GOT3 (cell line): ENCODE measurements at places on chromosomes 1 and 21.

DNA sequence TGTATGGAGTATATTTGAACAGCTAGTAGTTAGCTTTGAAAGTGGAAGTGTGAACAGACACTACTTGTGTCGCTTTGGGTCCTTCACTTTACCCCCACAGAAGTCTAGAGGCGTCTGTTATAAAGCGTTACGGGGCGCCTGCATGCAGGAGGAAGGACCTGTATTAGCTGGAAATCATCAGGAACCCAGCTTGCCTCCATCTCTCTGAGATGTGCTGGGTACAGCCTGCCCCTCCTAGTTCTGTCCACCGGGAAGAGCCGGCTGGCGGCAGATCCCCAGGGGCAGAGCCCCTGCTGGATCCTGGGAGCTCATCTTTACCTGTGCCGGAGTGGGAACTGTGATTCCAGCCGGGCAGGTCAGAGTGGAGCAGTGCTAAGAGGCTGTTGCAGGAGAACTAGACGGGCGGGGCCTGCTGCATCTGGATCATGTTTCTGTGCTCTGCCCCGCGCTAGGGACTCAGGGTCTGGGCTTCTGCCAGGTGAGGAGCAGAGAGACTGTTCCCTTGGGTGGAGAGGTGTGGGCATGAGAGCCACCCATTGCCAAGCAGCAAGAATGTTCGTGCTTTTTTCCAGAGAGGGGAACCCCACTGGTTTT lies 22.3 kb upstream of the SPSB1 start:
- DNase-seq, result no peak

GRCh38 chr21:29529139-29529538 lies 230.4 kb downstream of the BACH1 start:
- DNase-seq, result no peak

DNA sequence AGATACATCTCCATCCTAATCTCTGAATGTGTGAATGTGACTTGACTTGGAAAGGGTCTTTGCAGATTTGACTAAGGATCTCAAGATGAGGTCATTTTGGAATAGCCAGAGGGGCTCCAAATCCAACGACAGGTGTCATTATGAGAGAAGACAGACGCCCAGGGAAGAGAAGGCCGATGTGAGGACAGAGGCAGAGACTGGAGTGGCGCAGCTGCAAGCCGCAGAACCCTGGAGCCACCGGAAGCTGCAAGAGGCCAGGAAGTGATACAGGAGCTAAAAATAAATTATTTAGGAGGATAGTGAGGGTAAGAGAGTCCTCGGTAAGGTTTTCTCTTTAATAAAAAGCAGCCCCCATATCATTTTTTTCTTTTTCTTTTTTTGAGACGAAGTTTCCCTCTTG lies 9.7 kb upstream of the AADACL4 start:
- no peak for DNase-seq

DNA sequence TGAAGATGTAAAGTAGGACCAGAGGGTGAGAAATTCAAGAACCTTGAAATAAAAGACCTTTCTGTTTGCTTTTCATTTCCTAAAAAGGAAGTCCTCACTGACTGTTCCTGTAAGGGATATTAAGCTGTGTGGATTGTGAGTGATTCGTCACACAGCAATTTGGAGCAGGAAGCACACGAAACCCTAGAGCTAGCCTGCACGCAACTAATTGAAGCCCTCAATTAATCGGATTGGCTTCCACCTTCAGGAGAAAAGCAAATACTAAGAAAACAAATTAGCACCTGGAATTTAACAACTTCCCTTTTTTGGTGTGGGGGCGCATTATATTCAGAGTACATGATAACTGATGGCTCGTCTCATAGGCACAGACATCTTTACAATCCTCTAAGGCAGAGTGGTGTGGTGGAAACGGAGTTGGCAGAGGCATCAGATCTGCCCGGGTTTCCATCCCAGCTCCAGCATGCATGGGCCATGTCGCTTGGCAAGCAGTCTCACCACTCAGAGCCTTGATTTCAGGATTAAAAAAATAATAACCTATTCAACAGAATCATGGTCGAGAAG lies 95.2 kb downstream of the KCNJ15 start:
- no peak for DNase-seq

DNA sequence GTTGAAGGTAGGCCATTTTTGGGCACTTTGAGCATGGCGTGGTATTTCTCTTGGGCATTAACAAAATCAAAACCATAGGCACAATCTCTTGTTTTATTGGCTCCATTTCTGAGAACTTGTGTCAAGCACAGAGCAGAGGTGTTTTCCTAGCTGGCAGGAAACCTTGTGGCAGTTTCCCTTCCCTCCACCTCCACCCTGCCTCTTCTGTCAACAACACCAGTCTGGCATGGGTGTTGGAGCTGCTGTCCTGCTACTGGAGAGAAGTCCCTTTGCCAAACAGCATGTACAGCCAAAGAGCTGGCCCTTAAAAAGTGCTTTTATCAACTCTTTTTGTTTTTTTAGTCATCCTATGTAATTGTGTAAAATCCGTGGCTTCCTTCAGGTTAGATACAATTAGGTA lies 16.0 kb downstream of the ATP1A1 start:
- DNase-seq, result no peak

DNA sequence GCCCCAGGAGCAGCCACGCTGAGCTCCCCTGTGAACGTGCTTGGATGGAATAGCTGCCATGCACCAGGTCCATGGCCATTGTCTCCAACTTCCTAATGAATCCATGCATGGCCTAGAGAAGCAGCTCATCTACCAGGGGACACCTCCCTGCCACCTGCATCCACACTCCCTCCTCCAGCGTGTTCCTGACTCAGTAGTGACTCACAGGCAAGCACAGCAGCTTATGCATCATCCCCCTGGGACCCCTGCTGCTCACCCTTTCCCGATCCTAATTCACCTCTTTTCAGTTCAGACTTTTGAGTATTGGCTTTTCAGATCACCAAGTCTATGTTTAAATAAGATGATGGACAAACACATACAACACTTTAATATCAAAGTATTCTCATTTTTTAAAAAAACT lies 39.9 kb upstream of the TADA1 start:
- no peak for DNase-seq

GRCh38 chr1:235102993-235103411 lies 25.6 kb downstream of the TOMM20 start:
- DNase-seq, result no peak

DNA sequence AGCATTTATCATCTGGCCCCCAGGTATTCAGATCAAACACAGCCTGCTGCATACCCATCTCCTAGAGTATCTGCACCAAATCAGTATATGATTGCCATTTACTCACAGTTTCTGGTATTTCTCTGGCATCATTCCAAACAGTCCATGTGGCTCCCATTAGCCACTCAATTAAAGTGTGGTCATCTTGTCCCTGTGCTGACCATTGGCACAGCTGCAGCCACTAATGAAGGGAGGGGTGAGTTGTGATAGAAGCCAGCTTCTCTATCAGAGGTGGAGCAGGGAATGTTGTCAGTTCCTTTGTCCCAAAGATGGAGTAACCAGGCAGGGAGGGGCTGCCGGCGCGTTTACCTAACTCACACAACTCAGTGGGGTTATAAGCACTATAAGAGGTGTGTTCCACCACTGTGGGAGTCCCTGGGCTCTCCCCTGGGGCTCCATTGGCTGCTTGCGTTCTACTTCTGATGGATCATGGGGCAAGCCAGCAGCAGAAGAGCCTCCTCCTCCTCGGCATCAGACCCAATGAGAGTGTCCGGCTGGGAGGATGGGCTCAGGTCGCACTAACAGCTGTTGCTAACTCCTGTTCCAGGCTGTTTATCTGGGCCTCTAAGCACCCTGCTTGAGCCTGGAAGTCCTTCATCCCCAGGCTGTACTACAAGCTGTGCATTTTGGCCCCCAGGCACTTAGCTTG lies 108.6 kb downstream of the GDAP2 start:
- DNase-seq, result no peak

DNA sequence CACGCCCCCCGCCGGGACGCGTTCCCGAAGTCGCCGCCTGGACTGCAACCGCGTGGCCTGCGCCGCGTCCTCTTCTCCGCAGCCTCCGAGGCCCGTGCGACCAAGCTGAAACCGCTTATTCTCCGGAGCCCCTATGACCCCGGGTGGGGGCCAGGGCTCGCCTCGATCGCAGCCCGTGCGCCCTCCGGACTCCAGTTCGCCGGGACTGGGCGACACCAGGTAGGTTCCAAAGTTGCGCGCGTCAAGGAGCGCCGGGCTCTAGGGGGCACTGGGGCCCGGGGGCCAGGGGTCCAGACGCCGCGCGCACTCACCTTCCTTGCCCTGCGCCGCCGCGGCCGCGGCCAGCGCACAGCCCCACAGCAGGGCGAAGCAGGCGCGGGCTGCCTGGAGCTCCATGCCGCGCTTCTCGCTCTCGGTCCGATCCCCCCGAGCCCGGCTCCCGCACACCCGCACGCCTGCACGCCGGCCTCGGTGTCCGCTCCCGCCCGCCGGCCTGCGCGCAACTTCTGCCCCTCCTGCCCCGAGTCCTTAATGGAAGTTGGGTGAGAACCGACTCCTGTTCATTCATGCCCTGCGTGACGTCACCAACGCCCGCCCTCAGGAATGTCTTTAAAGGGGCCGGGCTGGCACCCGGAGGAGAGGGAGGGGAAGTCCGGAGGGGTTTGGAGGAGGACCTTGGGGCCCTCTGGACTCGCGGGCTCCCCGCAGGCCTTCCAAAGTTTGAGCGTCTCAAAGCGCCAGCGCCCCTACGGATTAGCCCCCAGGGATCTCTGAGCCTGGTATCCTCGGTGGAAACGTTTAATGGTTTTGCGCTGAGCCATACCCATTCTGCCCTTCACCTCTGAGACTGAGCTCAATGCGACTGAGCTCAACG lies at the start of gene EPHA2:
Gene EPHA2 (minus strand): TSS at position 533 of the 874 bp plus-strand sequence. CDS start 137 bp downstream, at position 396.
- peak; percentile 30 for DNase-seq

DNA sequence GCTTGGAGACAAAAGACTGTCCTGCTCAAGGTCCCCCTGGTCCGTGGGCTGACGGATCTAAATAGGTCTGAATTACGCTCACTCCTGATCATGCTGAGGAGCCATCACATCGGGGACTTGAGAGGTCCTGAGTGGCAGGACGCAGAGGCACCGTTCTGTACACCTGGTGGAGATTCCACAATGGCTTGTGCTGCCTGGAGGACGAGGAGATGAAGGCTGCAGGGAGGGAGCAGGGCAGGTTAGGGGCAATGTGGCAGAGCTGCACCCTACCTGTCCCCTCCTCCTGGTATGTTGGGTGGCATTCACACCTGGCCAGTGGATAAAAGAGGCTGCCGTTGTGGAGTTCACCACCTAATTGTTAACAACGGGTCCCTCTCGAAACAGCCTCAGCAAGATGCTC lies 38.7 kb downstream of the RHBG start:
- DNase-seq, result no peak

DNA sequence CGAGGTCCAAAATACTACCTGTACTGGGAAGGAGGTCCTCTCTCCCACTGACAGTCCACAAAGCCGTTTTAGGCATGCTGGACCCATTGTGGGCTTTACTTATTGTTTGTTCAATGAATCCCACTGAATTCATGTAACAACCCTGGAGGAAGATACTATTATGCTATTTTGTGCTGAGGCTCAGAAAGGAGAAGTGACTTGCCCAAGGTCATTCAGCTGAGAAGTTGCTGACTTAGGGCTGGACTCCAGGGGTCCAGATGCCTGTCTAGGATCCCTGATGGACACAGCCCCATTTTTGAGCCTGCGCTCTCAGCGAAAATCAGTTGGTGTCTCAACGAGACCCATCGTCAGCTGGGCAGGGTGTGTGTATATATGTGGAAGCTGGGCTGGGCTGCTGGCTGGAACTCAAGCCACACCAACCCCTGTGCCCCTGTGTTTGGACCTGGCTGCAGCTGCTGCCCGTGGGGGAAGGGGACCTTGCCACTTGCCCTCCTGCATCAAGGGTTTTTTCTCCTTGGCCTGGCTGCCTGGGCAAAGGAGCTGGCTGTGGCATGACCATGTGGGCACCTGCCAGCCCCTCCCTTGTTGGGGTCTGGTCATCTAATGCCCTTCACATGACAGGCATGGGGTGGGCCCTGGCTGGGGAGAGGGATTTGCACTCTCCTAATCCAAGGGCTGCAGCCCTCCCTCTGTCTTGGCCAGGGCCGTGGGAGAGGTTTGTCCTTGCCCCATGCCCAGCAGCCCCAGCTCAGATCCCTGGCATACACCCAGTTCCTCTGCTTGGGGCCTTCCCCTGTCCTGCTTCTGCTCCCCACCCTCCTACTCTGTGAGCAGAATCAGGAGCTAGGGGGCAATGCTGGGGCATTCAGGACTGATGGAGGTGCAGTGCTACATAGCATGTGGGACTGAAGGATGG lies 15.0 kb downstream of the KCNQ4 start:
- DNase-seq, result no peak

- DNase-seq, result no peak
Observed at GRCh38 chr1:5385096-5385799, 607.0 kb downstream of the NPHP4 start.

GRCh38 chr1:108851567-108851966 lies 5.3 kb downstream of the AKNAD1 start:
- no peak for DNase-seq

DNA sequence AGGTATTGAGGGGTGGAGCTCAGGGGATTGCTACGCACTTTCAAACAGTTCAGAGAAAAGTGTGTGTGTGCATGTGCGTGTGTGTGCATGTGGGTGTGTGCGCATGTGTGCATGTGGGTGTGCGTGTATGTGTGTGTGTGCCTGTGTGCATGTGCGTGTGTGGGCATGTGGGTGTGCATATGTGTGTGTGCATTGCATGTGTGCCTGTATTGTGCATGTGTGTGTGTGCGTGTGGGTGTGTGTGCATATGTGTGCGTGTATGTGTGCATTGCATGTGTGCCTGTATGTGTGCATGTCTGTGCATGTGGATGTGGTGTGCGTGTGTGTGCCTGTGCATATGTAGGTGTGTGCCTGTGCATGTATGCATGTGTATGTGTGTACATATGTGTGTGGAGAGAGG lies 12.6 kb upstream of the KCNAB2 start:
- DNase-seq, result no peak

GRCh38 chr1:147762233-147763024 lies 2.0 kb upstream of the GJA5 start:
- no peak for DNase-seq

DNA sequence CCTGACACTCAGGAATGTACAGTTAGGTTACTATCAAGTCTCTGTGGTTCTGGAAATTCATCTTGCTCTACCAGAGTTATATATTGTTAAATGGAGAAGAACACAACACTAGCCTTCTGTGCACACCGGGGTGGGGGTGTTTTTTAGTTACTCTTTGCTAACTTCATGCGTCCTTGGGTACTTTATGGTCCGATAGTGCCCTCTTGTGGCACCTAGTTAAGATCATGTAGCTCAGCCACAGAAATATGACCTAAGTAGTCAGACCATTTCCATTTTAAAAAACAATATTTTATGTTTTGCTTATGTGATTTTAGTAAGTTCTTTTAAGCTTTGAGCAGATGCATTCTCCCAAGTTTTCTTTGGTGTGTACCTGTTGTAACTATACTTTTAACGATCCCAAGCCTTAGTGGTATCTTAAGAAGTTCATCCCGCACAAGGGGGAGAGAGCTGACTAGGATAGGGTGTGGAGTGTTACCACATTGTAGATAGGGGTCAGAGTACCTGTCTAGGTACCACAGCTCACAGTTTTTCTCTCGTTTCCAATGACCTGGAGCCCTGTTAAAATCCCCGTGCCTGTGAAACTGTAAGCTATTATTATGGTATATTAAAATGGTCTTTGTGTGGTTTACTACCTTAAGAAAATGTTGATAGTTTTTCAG lies 20.6 kb upstream of the SH3D21 start:
- no peak for DNase-seq
